ENCODE measurements at places on chromosomes 1 and 21.
A peak's percentile ranks its signal among the peaks of the same experiment; 100 is the strongest.

DNA sequence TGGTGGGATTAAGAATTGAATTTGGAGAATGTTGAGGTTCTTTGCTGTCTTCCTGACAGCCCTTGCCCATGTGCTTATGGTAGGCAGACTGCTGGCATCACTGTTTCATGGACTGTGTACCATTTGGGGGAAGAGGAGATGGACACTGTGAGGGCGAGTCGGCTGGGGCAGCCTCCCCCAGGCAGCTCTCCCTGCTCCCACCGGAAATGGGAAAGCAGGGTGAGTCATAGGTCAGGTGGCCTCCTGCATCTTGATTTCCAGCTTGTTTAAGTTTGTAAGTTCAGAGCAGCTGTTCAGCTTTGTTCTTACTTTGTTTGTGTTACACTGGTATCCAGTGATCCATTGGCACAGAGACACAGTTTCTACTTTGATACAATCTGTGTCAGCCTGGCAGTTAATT is 87.2 kb upstream of the CNIH3 start:
- no peak for DNase-seq

DNA sequence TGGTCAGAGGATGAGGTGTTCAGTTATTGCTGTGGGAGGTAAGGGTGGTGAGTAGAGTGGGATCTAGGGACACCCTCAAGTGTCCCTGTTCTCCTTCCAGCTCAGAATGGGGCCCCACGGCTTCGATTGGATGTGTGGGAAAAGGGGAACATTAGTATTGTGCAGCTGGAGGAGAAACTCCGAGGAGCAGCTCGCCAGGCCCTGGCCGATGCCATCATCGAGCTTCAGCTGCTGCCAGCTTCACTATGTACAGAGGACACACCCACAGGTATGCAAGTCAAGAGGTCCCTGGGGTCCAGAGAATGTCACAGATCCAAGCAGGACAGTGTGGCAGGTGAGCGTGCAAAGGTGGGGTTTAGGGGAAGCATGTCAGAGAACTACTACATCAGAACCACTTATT is 13.9 kb downstream of the HYI start:
- no peak for DNase-seq

DNA sequence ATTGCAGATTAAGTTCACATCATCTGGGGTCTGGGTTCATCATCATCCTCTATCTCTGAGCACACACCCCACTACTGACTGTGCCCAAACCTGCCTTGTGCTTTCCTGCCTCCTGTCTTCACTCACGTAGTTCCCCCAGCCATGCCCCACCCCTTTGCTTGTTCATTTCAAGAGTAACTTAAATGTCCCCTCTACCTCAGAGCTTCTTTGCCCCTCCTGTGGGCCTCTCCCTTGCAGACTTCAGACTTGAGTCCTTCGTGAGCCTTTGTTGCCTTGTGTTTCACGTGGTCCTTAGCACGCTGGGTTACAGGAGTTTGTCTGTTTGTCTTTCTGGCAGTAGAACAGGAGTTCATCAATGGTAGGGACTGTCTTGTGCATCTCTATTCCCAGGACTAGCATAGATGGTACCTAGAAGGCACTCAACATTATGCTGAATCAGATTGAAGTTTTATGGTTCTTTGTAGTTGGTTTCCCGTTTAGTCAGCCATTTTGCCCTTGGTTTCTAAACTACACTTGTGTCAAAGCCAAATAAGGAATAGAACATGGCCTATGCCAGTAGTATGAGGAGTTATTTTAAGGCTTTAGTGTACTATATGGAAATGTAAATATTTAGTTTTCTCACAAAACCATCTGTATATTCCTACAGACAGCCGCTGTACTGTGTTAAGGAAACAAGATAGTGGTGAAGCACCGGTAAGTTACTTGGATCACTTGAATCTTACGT is 86.2 kb downstream of the TTC3 start:
- no peak for DNase-seq

DNA sequence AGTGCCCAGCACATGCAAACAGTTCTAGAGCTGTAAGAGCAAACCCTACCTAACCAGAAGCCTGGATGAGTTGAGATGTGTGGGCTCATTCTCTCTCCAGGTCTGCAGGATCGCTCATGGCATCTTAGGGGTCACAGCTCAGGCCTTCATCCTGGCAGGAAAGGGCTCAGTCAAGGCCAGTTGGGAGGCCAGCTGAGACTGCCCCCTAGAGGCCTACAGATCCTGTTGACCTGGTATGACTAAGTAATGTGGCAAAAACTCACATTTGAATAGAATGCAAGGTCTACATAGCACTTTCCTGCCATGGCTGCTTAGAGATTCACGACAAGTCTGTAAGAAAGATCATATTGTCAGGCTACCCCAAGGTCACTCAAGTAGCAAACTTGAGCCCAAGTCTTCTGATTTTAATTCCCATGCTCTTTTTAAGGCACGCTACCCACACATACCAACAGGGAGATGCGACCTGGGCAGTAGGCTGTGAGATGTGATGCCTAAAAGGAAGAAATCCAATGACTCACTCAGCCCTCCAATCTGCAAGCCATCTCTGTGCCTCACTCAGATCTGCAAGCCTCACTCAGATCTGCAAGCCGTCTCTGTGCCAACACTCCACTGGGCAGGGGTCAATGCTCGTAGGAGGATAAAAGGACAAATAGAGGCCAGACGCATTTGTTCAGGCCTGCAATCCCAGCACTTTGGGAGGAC is 5.1 kb upstream of the CAPN8 start:
- no peak for DNase-seq

- no peak for DNase-seq
Observed at GRCh38 chr1:223752721-223753515, 40.6 kb downstream of the CAPN2 start.

DNA sequence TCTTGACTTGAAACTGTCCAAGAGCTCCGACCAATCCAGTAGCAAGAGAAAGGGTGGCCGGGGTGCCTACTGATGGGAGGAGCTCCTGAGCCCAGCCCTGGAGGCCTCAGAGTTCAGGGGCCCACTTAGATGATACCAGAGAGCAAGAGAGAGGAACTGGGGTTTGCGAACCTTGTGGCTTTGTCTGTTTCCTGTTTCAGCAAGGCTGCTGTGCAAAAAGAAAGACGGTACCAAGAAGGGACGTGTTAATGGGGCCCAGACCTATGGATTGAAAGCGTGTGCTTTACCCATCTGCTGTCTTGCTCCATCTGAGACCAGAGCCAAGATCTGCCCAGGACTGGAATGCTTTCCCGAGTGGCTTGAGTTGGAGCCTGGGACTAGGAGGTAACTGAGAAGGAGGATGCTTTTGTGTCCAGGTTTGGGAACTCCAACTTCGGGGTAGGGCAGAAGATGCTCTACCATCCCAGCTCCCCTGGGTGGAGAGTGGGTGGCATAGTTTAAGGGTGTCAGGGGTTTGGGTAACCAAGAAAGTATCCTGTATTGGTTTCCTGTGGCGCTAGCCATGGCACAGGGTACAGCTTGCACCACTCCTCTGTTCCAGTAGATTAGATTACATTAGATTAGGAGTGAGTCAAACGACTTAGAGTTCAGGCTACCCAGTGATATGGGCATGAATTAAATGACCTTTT is at the start of gene TRAF3IP3:
TSS of gene TRAF3IP3 (plus strand) at position 128 of the 689 bp plus-strand sequence. CDS start 3,987 bp downstream, outside the sequence.
- DNase-seq: no peak

- DNase-seq: no peak
Observed at GRCh38 chr1:172141341-172141881, 279.1 kb upstream of the C1orf105 start.

GRCh38 chr21:38959692-38960061 is 153.9 kb downstream of the ETS2 start:
- no peak for DNase-seq

GRCh38 chr1:215606564-215607168 is 39.6 kb downstream of the KCTD3 start:
- no peak for DNase-seq

GRCh38 chr1:235919833-235920441 is 53.2 kb upstream of the LYST start:
- peak; percentile 29 for DNase-seq

- DNase-seq: no peak
Observed at GRCh38 chr1:46619656-46620258, 3.1 kb upstream of the MOB3C start.

DNA sequence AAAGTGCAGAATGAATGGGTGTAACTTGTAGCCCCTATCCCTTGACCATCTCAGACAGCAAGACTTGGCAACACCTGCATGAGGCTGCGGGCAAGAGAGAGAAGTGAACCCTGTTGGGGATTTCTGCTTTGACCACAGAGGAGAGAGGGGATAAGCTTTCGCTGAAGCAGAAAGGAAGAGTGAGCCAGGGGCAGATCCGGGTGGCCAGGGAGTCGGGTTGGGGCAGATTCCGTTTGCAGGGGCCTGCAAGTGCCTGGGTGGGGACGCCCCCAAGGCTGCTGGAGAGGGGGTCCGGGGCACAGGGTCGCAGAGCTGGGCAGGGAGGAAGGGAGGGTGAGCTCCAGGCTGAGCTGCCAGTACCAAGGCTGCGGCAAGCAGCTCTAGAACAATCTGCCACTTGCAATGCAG is 25.3 kb upstream of the PIK3CD start:
- no peak for DNase-seq

DNA sequence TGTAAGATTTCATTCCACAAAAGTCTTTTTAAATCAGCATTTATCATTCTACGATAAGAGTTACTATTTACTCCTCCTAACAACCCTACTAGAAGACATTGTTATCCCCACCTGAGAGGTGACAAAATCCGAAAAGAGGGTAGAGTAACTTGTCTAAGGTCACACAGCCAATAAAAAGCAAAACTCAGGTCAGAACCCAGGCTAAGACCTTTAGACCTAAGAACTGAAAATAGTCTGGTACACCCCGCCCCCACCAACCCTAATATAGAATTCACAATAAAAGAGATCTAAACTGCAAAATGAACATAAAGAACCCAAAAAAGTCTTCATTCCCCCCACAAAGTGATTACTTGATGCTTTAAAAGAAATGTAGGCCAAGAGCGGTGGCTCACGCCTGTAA is 18.6 kb downstream of the COA7 start:
- DNase-seq: no peak

GRCh38 chr1:108961198-108961597 is 2.1 kb downstream of the CLCC1 start:
- DNase-seq: no peak

DNA sequence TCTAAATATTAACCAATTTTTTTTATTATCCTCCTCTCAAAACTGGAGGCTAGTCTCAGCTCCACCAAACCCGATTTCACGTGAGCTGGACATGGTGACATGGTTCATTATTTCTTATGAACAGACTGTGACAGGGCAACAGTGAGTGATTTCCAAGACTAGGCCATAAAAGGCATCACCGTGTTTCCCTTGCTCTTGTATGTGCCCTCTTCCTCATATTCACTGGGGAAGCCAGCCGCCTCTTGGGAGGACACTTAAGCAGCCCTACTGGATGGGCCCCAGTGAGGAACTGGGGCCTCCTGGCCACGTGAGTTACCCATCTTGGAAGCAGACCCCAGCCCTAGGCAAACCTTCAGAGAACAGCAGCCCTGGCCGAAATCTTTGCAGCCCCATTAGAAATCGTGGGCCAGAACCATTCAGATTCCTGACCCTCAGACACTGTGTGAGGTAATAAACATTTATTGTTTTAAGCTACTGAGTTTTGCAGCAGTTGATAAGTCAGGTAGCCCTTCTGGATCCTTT is 105.0 kb downstream of the GALNT2 start:
- no peak for DNase-seq
